ENCODE measurements at places on chromosomes 3 and 15. TPM values are rescaled to one million over a fixed set of nuclear protein-coding genes. Genes with fewer than 3 reads are reported as not detected.

GRCh38 chr3:52253314-52254304 lies 8.1 kb downstream of the PPM1M start:
- DNase-seq, result no peak

The ABI3BP gene
- not detected for total RNA-seq

DNA sequence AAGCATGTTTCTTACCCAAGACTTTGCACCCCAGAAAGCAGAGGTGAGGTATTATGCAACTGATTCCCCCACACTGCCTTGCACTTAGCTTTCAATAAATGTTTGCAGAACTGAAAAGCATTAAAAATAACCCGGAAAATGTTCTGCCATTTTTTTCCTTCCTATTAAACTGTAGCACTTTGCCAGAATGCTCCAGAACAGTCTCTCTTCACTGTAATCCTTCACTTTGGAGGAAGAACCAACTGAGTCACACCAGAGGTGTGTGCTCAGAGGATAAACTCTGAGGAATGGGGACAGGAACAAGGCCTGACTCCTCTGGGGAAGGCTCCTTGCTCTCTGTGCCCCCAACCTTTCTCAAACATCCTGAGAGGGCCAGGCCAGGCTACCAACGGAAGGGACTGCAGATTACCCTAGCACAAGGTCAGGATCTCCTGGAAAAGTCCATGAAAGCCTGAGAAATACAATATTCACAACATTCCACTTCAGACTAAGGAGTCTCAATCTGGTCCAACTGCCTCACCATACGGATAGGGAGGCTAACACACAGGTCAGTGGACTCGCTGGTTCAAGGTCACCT lies 19.0 kb downstream of the ANP32A start:
- DNase-seq, result no peak

The CRBN gene
- total RNA-seq, result 38.0 TPM

DNA sequence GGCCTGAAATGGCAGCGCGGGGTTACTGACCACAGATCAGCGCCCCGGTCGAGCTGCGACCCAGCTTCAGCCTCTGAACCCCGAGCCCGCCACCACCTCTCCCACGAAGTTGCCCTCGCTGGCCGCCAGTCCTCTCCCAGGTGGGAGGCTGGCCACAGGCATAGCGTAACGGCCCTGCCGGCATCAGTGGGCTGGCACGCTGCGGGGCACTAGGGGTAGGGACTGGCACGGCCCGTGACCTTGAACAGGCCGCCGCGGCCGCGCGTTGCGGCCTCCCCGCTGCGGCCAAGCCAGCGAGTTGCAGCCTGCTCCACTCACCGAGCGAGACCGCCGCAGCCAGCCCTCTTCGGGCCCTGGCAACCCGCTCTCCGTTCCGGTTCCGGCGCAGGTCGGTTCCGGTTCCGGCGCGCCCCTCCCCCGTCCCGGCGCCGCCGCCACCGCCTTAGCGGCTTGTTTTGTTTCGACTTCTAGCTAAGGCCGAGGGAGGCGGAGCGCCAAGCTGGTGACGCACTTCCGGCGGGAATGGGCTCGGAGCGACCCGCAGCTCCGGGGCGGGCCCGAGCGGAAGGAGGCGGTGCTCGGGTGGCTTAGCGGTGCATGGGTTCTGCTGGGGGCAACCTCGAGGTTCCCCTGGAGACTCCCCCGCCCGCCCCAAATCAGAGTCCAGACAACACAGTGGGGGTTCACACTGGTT lies at the start of gene USP19:
USP19 (minus strand) TSS at position 386 of the 694 bp plus-strand sequence. CDS start 1,678 bp downstream, outside the sequence.
- peak; percentile 89 for DNase-seq

GRCh38 chr3:105911496-105911895 lies 42.7 kb upstream of the CBLB start:
- no peak for DNase-seq

DNA sequence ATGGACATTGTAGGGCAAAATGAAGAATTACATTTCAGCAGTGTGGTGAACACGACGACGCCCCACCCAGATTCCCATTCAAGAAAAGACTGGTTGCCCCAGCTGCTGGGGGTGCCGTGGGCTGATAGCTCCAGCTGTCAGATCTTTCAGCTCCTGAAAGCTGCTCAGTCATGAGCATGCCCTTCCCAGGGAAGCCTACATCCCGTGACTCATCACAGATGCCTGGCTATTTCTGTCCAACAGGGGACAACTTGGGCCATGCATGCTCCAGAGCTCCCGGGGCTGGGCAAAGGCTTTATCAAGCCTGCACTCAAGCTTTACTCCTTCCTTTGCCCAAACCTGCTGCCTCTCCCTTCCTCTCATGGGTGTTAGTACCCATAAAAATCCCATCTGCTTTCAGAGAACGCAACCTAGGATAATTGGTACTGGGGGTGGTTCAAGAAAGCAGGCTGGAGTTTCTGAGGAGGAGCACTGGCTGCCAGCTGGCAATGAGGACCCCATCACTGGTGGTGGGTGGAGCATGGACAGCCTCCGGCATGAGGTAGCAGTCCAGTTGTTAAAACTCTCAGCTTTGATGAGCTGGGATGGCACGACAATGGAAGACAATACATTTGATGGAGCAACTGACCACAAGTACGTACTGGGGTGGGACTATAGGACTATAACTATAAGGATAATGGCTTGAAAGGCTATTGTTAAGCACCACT lies 16.4 kb upstream of the ST8SIA2 start:
- DNase-seq, result no peak

- no peak for DNase-seq
Observed at GRCh38 chr3:64267721-64268604, 42.7 kb upstream of the PRICKLE2 start.

The RNU5B-1 gene
- not detected for total RNA-seq

The ZNF385D gene
- not detected for total RNA-seq

All from Caco-2 (cell line).